ENCODE measurements at places on chromosomes 12 and 14. TPM values are rescaled to one million over a fixed set of nuclear protein-coding genes. Genes with fewer than 3 reads are reported as not detected.

- no peak overlapping the region for H3K4me3 ChIP-seq
- peaks cover 8% of the 10 kb centered on the region for H3K4me1 ChIP-seq
- H3K27me3 ChIP-seq, result no peaks in the 10 kb centered on the region
- DNase-seq, result no peak
- H3K36me3 ChIP-seq, result no peaks in the 10 kb centered on the region
These were observed 72.9 kb upstream of the ELK3 start for GRCh38 chr12:96121271-96121711.

GRCh38 chr14:54981698-54982097, 45.2 kb downstream of the WDHD1 start:
- H3K27me3 ChIP-seq, result no peaks in the 10 kb centered on the region
- H3K4me1 ChIP-seq, result no peaks in the 10 kb centered on the region
- no peak overlapping the region for H3K27ac ChIP-seq
- DNase-seq, result no peak
- H3K4me3 ChIP-seq, result no peak overlapping the region

GRCh38 chr12:1502379-1502720, 92.0 kb downstream of the FBXL14 start:
- peaks cover 12% of the 10 kb centered on the region for H3K27me3 ChIP-seq
- no peak overlapping the region for H3K4me3 ChIP-seq
- H3K36me3 ChIP-seq, result no peaks in the 10 kb centered on the region
- H3K4me1 ChIP-seq, result peaks cover 13% of the 10 kb centered on the region
- DNase-seq, result no peak

TBX5 gene
- total RNA-seq, result not detected

- no peak within 1 kb of the TSS for H3K27ac ChIP-seq
- no peak within 1 kb of the TSS for H3K4me3 ChIP-seq
- no peaks in the 10 kb centered on the region for H3K36me3 ChIP-seq
- H3K4me1 ChIP-seq, result no peaks in the 10 kb centered on the region
These were observed at the start of gene SRRM4 for GRCh38 chr12:118981285-118982211. Gene SRRM4, plus strand, starts transcription at chr12:118981541. Its CDS starts 342 bp downstream, at chr12:118981883.
